Amygdala (tissue), 56 donors: ENCODE measurements at places on chromosomes 2 and 18.

DNA sequence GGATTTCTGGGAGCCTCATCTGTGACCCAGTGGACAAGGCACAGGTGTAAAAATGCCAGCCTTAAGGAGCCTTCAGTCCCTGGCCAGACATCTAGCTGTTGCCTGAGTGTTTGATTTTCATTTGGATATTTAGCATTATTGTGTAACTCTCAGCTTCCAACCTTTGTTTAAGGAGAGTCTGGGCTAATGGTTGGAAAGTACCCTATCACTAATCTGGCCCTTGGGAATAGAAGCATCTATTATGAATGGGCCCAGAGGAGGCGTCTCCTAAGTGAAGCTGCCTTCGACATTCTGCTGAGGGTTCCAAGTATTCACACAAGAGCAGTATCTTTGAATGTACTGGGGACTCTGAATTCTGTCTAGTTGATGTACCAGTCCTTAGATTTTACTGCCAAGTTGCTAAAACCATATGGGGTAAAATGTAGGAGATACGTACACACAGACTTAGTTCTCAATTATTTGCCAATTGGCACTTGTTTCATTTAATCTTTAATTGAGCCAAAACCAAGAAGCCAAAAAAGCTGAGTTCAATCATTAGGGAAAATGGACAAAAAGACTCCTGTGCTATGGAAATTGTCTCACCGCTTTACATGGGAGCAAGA lies 7.2 kb upstream of the ANKRD29 start:
- no peak for DNase-seq

GRCh38 chr2:122244598-122245229 lies 489.3 kb downstream of the TSN start:
- no peak for DNase-seq

GRCh38 chr2:100894105-100894795 lies 74.3 kb downstream of the NPAS2 start:
- no peak for DNase-seq

DNA sequence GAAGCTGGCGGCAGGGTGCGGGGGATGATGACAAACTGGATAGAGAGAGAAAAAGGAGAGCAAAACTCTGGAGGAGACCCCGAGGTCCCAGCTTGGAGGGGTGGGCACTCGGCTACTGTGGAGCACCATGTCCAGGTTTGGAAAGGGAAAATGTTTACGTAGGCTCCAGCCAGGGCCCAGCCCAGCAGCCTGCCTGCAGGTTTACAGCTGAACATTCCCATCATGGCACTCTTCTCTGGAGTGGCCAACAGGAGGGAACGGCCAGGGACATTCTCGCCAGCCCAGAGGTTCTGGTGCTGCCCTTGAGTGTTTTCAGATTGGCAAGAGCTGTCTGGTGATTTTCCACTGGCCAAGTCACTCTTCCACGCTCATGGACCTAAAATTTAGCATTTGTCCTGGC lies 262.9 kb upstream of the TCF4 start:
- DNase-seq: no peak

DNA sequence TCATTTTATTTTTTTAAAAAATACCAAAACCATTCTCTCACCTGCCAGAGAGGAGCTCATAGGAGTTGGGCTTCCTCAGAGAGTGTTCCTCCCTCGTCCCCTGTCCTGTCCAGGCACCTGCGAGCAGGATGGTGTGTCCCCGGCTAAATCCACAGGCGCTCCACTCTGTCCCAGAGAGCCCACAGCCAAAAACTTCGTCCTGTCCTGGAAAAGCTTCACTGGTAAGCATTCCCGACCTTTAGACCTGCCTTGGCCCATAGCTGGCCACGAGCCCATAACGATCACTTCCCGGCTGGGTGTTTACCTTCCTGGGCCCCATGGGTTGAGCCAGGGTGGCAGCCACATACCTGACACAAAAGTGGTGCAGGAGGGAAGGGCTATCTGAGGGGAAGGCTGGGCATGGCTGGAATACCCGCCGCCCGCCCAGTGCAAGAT lies at the start of gene NGEF:
NGEF (minus strand) TSS at position 230 of the 435 bp plus-strand sequence. CDS start 38,366 bp downstream, outside the sequence.
- DNase-seq: no peak

- no peak for DNase-seq
These were observed 65.1 kb downstream of the MBP start for GRCh38 chr18:77067291-77068061.

DNA sequence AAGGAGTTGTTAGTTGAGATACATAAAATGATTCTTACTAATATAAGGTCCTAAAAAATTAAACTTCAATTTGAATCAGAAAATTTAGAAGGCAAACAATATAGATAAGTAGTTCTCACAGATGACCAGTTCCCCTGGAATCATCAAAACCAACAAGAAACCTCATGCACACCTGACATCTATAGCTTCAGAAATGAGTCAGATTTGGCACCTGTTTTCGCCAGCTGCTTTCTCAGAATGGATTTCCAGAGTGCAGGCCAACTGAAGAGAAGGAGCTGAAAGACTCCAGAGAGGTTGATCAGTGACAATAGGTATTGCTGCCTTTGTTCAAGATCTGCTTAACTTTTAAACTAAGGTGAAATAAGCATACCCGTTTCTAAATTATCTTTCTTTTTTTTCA lies 192.4 kb downstream of the RDH14 start:
- no peak for DNase-seq

DNA sequence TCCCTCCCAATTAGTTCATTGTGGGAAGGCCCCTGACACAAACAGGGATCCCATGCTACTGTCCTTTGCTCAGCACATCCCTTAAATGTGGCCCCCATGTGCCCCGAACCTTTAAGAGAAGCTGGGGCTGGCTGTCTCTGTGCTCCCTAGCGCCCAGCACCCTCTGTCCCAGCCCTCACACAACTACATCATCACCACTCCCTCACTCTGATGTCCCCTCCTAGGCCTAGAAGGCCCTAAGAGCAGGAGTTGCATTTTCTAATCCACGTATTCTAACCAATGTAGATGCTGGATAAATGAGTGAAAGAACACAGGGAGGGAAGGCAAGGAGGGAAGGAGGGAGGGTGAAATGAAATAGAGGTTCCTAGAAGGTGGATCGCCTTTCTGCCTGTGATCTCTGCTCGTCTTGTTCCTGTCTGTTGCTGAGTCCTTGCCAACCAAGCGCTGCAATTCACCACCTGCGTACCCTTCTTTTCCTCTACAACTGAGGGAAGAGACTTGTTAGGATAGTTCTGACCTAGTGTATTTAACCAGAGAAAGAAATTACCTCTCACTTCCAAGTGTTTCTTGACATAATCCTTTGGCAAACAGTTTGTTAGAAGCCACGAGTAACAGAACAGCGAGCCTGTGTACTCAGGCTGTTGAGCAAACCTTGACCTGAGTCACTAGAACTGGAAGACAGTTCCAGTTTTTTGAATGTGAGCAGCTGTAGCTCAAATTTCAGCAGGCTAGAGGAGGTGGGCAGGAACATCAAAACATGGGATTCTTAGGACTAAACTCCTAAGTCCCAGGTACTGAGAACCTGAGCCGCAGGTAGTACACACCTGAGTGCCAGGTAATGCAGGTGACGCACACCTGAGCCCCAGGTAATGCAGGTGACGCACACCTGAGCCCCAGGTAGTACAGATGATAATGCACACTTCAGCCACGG lies 181.5 kb upstream of the ID2 start:
- no peak for DNase-seq
